ENCODE measurements at places on chromosomes 5 and 9.
A peak's percentile ranks its signal among the peaks of the same experiment; 100 is the strongest.

- no peak for DNase-seq
Measured at GRCh38 chr5:76537073-76537543, 86.1 kb downstream of the F2RL2 start.

GRCh38 chr5:150809363-150809762, 30.8 kb downstream of the SMIM3 start:
- no peak for DNase-seq

- no peak for DNase-seq
Measured at GRCh38 chr9:35075358-35075757, 2.9 kb upstream of the VCP start.

DNA sequence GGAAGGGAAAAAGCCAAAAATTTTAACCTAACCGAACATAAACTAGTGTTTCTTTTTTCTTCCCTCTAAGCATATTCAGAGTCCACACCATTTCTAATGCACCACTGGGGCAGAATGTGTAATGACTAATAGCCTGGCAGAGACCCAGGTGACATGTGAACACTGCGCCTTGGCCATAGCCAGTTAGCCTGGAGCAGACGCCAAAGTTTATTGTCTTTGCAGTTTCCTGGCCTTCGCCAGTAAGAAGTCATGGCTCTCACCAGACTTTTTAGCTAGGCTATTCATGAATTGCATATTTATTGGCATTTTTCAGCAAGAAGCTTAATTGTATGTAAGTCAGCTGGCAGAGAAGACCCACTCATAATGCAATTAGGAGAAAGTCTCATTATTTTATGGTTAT, 182.8 kb upstream of the SLC27A6 start:
- DNase-seq, result no peak

GRCh38 chr5:91122651-91123050, 260.5 kb downstream of the ARRDC3 start:
- no peak for DNase-seq

DNA sequence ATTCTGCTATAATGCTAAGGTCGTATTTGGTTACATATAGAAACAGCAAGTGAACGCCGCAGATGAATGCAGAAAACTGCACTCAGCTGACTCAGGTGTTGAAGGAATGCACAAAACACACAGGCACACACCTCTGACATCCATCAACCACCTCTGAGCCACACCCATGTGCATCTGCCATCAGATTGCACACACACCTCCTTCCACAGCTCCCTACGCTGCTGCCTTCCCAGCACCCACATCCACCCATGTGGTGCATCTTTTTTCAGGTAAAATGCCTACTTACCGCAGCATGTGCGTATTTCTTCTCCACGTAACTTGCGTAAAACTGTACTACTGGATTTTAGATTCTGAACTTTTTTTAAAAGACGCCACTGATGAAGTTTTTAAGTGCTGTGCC, 7.1 kb downstream of the STK10 start:
- no peak for DNase-seq

DNA sequence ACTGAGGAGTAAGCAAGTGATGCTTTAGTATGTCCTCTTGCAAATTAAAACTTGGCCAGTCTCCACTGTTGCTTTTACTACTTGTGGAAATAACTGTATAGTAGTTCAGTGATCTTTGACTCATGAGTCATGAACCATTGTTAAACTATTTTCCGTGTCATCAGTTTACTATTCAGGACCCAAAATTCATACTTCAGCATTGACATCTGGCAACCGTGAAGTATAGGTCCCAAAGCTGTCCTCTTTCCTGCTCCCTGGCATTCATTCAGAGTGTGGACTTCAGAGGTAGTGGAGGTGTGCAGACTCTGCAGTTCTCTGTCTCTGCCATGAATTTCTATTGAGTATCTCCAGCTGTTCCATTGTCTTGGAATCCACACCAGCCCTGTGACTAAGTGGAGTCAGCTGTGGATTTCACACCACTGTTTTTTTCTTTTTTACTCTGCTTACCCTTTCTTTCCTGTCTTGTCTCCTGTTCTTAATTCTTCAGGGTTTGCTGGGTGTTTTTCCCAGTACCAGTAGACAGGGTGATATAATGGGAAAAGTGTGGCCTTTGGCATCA, 7.5 kb downstream of the TDRD7 start:
- no peak for DNase-seq

GRCh38 chr5:156531199-156531598, 204.2 kb downstream of the SGCD start:
- no peak for DNase-seq

DNA sequence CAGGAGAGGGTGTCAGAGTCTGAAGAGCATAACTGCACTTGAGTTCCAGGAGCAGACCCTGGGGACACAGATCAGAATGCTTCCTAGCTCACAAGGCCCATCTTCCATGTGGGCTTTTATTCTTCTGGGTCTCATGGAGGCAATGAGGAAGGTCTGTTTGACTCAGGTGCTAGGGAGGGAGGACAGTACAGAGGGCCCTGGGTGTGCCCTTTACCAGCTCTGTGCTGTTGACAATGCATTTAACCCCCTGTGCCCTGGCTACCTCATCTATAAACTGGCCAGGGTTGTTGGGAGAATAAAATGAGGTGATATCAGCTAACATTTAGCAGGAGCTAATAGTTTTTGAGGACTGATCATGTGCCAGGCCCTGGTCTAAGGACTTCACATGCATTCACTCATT, 318.0 kb downstream of the DMAC1 start:
- DNase-seq, result no peak

DNA sequence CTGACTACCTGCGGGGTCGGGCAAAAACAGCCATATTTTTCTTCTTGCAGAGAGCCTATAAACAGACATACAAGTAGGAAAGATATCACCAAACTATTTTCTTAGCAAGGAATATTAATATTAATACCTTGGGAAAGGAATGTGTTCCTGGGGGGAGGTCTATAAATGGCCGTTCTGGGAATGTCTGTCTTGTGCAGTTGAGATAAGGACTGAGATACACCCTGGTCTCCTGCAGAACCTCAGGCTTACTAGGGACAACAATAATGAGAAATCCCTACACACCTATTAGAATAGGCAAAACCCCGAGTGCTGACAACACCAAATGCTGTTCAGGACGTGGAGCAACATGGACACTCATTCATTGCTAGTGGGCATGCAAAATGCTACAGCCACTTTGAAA, 297.2 kb downstream of the DRD1 start:
- DNase-seq, result no peak

- DNase-seq, result peak; percentile 87
Measured at GRCh38 chr9:90801241-90801972, at the start of gene SYK. SYK (plus strand) TSS chr9:90801819; CDS start chr9:90843899, 42,080 bp downstream.

DNA sequence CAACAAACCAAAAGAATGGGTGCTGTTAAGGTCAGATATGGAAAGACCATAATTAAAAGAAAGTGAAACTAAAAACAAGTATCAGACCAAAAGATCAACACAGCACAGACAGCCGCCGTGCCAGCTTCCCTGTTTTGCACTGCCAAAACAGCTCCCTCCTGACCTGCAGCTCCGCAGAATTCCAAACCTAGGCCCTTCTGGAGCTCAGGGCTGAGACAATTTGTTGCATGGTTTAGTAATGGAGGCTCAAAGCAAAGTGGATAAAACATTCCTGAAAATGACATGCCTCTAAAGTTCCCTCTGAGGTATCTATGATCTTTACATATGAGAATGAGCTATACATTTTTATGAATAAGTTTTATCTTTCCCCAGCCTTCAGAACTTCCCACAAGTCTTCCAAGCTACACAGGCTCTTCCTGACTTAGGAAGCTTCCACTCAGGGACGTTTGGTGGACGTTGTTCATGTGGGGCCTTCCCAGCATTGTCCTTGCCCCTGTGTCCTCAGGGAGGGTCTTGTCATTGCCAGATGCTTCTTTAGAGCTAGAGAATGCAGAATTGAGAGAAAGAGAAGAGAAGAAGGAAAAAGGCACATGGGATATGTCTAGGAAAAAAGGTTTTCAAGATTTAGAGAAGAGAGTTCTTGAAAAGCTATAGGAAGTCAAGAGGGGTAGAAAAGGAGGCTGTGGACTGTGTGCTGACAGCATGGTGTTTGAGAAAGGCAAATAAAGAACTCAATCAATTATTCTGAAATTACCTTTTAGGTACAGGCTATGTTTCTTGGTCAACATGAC, 28.4 kb upstream of the SSBP2 start:
- DNase-seq, result peak; percentile 71

DNA sequence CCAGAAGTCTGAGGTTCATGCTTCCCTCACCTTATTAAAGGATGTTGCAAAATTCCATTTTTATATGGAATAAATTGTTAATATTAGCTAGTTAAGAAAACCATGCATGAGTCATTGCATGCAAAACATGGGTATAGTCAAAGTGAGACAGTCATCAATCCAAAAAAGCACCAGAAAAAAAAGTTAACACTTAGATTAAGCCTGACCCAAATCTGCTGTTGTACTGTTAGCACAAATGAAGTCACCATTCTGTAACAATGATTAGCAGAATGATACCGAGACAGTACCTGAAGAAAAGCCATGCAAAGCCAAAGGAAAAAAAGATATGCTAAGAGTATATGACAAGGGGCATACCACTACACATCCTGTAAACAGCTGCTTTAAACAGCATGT, 49.5 kb downstream of the PKD2L2 start:
- DNase-seq, result no peak

DNA sequence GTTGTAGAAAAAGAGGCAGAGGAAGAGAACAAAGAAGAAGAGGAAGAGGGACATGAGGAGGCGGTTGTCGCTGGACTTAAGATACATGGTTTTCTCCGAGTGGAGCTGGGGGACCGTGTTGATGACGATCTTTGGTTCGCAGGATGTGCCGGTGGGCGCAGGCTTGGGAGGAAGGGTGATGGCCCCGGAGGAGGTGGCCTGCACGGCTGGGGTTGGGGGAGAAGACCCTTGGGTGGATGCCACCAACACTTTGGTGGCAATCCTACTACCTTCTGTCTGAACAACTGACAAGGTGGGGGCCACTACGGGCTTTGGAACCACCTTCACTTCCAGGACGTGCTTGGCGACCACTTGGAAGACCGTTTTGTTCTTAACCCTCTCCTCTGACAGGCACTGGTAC, 60.7 kb downstream of the SECISBP2 start:
- DNase-seq, result no peak

GRCh38 chr5:180868960-180869359, 7.9 kb upstream of the ZFP62 start:
- peak; percentile 67 for DNase-seq

- DNase-seq, result no peak
Measured at GRCh38 chr5:81355291-81356251, 38.4 kb downstream of the ACOT12 start.

GRCh38 chr9:9246726-9247125, 1366.1 kb downstream of the PTPRD start:
- no peak for DNase-seq

DNA sequence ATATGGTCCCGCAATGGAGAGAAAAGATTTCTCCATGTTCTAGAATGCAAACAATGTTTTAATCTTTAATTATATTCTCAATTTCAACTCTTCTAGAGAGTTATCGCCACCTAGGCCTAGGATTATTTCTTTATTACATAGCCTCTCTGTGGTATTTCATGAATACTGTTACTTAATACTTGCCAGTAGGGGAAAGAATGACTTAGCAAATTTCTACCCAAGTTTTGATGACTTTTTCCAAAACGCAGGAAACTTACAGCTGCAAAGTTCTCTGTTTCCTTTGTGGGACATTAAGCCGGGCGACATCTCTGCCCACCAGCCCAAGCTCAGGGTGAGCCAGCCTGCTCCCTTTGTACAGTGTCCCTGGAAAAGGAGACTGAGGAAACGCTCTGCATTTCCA, 73.8 kb downstream of the MED27 start:
- no peak for DNase-seq

- peak; percentile 93 for DNase-seq
Measured at GRCh38 chr9:127802576-127803443, at the start of gene FPGS. FPGS (plus strand) TSS chr9:127802882; CDS start chr9:127802925, 43 bp downstream.

- DNase-seq, result no peak
Measured at GRCh38 chr9:86279839-86280238, 2.5 kb downstream of the ISCA1 start.
